Stimulated activated CD4-positive, alpha-beta T cell treated with anti-CD3 and anti-CD28 coated beads, TNF-alpha, amount 100 ng/mL, for 4 hours (primary cell): ENCODE measurements at places on chromosomes 2 and 18.
A peak's percentile ranks its signal among the peaks of the same experiment; 100 is the strongest.

DNA sequence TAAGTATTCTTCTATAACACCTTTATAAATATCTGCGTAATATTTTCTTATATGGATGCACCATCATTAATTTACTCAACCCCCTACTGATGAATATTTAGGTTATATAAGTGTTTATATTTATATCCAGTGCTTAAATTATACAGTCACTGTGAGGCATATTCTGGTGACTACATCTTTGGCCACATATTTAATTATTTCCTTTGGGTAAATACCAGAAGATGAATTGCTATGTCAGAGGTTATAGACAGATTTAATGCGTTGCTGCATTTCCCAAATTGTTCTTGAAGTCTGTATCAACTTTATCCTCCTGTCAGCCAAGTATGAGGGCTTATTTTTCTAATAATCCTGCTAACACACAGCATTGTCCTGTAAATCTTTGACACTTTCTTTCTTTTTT lies 18.7 kb downstream of the DYSF start:
- DNase-seq, result no peak

- no peak for DNase-seq
Measured at GRCh38 chr2:30631051-30631671, 176.1 kb downstream of the CAPN13 start.

- DNase-seq, result no peak
Measured at GRCh38 chr18:38052879-38053590, 487.4 kb upstream of the CELF4 start.

GRCh38 chr2:19538411-19538963 lies 180.1 kb upstream of the OSR1 start:
- DNase-seq, result no peak

GRCh38 chr2:27655155-27655951 lies 8.1 kb downstream of the SUPT7L start:
- DNase-seq, result no peak

- DNase-seq, result no peak
Measured at GRCh38 chr2:161136696-161137324, 23.4 kb upstream of the TANK start.

DNA sequence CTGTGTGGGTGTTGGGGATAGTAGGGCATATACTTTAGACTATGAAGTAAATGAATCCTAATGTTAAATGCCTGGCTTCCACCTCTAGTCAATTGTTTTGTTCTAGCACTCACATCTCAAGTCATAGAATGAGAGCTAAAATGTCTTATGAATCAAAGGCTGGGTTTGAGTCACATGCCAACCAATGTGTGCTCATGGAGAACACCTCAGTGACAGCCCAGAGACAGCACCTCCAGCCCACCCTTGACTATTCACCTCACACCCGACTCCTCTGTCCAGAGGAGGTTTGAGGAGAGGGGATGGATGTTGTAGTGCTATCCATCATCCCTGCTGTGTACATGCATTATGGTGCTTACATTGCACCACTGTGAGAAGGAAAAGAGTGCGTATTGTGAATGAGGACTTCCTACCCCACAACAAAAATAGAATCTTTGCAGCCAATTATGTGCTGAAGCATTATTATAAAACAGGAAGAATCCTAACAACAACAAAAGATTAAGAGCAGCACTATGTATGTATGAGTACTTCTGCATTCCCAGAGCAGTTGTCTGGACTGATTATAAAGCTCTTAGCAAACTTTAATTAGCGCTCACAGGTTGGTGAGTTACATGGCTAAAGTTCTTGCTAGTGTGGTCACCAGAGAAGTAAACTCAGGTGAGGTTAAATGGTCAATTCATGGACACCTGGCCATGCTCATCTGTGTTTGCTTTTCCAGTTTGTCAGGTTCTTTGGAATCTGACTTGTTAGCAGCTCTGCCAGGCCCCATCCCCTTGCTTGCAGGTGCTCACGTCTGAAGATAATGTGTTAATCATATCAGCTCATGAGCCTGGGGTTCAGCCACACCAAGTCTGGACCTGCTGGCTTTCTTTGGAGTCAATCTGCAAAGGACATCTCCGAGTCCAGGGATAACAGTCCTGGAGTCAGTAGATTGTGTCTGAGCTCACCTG lies 55.3 kb upstream of the NABP1 start:
- no peak for DNase-seq

DNA sequence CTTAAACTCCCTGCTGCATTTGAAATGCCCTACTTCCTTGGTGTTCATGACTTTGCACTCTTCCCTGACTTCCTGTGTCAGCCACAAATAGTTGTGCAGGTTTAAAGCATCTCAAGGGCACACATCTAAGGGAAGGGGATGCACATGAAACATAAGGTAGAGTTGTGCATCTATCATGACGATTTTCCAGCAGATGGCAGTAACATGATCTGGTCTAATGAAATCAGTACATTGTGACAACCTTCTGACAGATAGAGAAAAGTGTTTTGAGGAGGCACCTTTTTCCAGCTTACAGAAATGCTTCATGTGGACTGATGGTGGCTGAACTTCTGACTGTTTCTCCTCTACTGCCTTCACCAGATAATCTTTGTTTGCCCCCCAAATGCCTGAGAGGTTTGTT lies 238.9 kb downstream of the XIRP2 start:
- DNase-seq, result no peak

DNA sequence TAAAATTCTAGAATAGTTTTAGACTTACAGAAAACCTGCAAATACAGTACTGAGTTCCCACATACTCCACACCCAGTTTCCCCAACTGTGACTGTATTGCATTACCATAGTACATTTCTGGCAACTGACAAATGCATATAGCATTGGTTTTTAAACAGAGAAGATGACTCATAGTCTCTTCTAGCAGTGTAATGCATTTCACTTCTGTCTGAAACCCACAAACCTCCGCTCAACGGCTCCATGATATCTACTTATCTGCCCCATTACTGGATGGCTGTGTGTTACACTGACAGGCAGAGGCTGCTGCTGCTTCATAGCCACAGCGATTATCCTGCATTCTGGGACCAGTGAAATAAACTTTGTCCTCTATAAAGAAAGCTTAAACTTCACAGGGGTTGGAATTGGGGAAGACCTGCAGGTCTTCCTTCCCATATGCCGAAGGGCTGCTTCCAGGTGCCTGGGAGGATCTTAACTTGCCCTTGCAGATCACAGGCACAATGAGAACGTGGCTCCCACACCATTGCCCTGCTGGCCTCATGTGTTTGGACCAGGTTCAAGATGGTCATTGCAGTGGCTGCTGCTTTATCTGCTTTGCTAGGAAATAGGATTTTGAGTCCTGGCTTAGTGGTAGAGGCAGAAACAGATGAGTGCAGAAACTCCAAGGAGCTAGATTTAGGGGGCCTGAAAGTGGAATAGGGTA lies 742.6 kb upstream of the HS6ST1 start:
- DNase-seq, result no peak

DNA sequence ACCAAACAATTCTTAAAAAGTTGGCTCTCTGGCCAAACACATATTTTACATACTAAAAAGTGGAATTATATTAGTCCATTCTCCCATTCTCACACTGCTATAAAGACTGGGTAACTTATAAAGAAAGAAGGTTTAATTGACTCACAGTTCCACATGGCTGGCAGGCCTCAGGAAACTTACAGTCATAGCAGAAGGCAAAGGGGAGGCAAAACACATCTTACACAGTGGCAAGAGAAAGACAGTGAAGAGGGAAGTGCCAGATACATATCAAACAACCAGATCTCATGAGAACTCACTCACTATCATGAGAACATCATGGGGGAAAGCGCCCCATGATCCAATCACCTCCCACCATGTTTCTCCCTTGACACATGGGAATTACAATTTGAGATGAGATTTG lies 42.6 kb downstream of the EDAR start:
- no peak for DNase-seq

DNA sequence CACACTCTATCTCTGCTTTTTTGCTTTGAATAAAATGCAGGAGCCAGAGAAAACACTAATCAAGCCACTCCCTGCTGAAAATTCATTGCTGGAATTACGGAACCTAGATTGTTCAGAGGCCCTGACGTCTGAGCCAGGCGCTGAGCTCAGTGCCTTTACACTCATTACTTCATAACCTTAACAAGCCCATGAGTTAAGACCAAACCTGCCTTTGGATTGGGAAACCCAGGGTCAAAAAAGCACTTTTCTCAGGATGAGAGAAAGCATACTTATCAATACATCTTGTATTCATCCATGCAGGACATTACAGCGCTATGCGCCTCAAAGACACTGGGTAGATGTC lies 762 bp downstream of the INO80C start:
- peak; percentile 3 for DNase-seq

DNA sequence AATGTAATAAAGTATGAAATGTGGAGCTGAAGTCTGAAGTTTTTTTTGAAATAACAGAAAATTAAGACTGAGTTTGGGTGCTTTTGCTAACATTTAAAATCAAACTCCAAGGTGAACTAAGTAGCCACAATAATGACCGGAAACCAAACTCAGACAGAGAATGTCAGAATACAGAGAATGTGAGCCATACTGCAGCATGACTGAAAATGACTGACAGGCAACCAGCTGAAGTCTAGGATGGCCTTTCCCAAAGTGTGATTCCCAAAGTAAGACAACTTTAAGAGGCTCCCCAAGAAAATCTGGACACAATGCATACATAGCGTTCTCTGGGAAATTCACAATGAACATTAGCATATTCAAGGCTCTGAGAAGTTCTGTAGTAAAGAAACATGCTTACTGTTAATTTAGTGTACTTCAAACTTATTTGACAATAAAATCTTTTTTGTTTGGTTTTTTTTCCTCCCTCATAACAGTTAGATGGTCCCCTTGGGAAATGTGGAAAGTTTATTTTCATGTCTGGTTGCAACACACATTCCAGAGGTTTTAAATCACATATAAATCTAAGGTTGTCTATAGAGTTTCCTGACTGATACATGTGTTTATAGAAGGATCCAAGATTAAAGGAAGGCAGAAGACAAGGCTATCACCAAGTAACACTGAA lies 28.6 kb downstream of the PLA2R1 start:
- DNase-seq, result no peak

- no peak for DNase-seq
Measured at GRCh38 chr18:62085756-62086155, 101.1 kb downstream of the PIGN start.

DNA sequence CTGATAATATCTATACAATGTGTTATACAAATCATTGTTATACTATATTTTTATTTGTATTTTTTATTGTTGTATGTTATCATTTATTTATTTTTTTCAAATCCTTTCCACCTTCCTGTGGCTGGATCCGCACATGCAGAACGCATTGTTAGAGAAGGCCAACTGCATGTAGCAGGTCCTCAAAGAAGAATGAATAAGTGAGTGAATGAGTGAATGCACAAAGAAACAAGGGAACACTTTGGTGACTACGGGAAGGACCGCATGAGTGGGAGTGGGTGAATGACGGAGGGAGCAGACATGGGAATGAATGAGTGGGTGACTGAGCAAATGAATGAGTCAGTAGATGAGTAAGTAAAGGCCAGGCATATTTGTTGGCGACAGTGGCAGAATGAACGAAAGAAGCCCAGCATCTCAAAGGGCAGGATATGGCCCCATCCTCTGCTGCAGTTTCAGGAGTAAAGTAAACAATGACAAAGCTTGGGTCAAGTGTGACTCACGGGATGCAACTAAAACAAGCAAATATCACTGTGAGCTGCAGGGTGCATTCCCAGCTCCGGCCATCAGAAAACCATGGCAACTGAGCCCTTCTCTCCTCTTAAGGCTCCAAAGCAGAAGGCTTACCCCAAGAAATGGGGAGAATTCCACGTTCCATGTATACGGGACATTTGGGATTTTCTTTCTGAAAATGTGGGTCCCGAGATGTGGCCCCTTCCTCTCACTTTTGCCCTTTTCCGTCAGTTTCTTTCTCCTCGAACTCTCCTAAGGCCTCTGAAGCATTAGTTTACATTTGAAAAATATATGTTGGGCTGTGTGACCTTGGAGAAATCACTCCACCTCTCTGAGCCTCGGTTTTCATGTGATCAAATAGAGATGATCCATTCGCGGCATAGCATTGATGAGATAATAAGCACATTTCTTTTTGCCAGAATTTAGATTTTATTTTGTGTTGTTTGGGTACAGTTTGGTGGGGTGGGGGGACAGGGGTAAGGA lies 24.5 kb downstream of the KCNF1 start:
- DNase-seq, result no peak

DNA sequence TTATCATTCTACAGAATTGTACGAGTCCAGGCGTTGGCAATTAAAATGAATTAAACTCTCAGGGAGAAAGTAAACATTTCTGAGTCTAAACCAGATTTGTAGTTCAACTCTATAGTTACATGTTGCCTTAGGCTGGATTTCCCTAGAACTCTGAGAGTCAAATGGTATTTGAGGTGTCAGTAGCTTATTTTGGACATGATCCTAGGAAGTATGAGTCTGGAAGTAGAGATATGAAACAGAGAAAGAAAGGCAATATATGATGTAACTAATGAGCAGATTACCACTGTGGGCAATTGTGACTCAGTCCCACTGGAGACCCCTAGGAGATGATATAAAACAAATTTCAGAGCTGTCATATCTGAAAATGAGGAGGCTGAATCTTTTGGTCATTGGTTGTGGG lies 199.1 kb upstream of the UBE2E3 start:
- no peak for DNase-seq

DNA sequence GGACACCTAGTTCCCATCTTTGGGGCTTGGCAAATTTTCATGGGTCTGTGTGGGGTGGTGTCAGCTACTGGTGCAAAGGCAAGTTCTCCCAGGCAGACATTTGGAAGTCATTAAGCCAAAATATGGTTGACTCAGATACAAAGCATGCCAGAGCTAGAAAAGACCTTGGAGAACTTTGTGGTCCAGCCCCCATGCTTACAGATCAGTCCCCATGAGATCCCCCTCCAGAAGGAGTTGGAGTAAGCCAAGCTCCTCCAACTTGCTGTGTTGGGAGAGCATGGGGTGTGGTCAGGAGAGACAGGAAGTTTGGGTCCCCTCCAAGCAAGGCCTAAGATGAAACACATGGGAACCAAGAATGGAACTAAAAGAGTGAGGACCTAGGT lies 224.5 kb downstream of the CYP26B1 start:
- DNase-seq, result no peak

DNA sequence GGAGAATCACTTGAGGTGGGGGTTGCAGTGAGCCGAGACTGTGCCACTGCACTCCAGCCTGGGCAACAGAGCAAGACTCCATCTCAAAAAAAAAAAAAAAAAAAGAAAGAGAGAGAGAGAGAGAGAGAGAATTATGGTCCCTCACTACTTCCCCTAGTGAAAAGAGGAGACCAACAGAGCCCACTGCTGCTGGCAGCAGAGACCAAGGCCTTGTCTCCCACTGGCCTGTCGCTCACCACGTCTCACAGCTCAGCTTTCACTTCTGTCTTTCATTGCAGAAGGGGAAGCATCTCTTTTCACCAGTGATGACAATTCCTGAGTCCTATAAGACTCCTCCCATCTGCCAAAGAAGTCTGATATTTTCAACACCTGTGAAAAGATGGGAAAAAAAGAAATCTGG lies 81.3 kb downstream of the CLHC1 start:
- DNase-seq, result no peak

GRCh38 chr2:149832324-149832723 lies 244.7 kb upstream of the MMADHC start:
- DNase-seq, result no peak

GRCh38 chr18:7728297-7728696 lies 161.2 kb downstream of the PTPRM start:
- no peak for DNase-seq

GRCh38 chr2:215619022-215619958 lies 183.4 kb upstream of the FN1 start:
- no peak for DNase-seq
